ENCODE measurements at places on chromosomes 7 and 10.

DNA sequence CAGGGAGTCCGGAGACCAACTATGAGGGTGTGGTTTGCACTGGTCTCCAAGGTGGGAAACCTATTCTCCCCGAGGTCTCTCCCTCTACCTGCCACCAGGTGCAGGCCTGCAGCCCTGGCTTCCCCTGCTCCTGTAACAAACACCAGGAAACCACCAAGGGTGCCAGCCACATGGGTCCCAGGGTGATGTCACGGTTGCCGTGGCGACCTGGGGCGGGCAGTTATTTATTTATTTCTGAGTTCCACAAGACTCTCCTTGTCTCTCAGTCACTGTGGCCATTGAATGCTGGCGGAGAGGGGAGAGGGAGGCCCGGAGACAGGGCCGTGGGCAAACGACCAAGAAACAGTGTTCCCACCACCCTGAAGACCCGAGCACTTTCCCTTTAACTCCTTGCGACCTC lies 27.0 kb downstream of the MMD2 start:
- no peak for DNase-seq

GRCh38 chr10:120586471-120586872 lies 129.4 kb downstream of the PLPP4 start:
- DNase-seq, result no peak

DNA sequence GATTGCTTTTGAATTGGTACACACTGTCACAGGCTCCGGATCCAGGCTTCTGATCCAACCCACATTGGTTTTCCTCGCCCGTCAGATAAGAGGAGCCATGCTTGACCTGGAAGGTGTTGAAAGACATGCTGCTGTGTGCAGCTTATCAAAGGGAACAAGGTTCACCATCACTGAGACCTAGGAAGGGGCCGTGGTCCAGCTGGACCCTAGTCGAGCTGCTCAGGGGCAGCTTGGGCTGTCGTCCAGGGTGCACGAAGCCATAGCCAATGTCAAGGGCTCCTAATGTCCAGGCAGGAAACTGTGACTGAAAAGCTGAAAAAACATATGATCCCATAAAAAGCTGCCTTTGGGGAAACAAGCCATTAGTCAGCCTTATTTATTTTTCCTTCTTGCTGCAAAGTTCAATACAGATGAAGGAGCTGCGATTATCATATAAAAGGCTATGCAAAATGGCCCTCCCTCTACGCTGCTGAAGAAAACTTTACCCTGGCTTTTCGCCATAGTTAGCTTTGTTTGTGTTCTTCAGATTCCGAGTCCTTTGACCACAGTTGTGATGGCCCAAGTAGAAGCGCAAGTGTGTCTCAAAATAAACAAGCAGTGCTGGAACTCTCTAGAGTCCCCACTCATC lies 118.0 kb downstream of the CREB5 start:
- DNase-seq, result no peak

DNA sequence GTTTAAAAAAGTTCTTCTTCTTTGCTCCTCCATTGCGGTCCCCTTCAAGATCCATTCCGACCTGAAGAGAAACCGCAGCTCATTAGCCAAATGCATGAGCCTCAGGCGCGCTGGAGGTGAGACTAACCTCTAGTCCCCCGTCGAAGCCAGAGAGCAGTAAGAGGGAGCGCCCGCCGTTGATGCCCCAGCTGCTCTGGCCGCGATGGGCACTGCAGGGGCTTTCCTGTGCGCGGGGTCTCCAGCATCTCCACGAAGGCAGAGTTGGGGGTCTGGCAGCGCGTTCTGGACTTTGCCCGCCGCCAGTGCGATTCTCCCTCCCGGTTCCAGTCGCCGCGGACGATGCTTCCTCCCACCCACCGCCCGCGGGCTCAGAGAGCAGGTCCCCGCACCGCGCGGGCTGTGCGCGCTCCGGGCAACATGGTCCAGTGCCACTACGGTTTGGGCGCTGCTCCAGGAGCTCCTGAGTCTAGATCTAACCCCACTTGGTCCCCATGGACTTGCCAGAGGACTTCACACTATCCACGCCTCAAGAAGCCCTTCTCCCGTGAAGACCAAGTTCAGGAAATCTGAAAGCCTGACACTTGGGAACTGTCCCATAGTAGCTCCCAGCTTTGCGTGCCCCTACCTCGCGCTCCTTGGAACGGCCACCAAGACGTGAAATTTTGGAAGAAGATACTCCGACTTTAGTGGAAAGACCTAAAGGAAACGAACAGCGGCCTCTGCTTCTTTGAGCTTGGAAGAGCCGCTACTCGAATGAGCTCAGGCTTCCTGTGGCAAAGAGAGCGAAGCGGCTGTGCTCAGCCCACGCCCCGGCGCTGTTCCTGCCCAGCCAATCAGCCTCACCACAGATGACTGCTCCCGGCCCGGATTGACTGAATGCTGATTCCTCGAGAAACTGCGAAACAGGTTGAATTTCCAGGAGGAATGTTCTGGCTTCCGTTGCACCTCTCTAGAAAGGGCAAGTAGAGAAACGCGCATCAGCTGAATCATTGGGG lies at the start of gene ABCB1:
Gene ABCB1, minus strand, starts transcription at position 755 of the 995 bp plus-strand sequence. Its CDS starts 700 bp downstream, at position 55.
- peak; percentile 66 for DNase-seq

DNA sequence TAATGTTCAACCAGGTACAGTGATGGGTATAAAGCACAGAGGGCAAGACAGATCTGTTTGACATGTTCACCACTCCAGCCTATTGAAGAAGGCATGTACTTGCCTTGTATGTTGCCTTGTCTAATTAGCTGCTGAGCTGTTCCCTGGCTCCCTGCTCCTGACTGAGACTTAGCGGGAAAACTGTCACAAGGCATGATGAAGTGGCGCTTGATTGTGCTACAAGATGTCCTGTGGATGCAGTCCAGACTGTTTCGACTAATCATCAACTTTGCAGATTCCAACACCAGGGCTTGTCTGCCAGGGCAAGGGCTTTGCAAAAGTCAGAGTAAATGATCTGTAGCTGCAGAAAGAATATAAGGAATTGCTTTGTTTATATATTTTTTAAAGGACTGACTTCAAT lies 136.2 kb upstream of the NRBF2 start:
- no peak for DNase-seq

DNA sequence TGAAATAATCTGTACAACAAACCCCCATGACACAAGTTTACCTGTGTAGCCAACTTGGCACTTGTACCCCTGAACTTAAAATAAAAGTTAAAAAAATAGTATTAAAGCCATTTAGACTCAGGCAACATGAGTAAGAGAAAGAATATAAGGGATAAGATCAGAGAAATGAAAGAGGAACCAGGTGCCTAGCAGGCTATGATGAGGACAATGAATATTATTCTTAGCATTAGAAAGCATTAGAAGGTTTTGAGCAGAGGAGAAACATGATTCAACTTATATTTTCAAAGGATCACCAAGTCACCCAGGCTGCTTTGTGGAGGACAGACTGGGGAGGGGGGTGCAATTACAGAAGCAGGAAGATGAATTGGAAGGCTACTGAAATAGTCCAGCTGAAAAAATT lies 48.1 kb upstream of the TES start:
- no peak for DNase-seq

DNA sequence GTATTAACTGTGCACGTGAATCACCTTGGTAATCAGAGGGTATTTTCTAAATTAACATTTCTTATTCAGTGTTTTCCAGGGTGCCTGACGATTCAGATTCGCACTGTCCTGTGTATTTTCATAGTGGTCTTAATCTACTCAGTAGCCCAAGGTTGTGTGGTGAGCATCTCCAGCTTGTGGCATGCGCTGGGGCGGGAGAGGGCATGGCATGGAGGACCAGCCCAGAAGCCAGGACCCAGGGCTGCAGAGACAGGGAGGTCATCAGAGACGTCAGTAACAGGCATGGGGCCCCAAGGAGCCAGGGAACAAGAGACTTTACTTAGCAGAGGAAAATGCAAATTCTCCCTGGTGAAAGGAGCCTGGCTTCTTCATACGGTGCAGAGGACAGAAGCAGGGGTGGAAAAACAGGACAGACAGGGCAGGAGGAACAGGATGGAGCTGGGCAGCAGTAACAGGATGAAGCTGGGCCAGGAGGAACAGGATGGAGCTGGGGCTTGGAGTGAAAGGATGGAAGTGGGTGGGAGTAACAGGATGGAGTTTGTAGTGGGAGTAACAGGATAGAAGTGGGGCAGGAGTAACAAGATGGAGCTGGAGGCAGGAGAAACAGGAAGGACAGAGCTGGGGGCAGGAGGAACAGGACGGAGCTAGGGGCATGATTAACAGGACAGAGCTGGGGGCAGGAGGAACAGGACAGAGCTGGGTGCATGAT lies 110.9 kb downstream of the ADCY1 start:
- no peak for DNase-seq

DNA sequence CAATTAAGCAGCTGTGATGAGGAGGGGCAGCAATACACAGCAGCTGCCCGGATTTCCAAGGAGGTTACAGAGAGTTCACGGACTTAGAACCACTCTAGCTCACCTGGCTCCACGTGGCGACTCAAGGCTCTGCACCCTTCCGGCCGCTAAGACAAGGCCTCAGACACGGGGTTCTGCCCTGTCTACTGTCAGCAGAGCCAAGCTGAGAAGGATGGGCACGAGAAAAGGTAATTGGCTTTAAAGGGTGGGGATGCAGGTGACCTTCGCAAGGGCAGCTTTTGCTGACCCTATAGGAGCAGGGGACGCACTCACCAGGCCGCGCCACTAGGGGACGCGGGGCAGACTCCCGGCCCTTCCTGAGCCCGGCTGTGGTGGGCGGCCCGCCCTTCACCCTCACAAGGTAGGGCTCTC lies 152.4 kb downstream of the KIF20B start:
- DNase-seq, result no peak

DNA sequence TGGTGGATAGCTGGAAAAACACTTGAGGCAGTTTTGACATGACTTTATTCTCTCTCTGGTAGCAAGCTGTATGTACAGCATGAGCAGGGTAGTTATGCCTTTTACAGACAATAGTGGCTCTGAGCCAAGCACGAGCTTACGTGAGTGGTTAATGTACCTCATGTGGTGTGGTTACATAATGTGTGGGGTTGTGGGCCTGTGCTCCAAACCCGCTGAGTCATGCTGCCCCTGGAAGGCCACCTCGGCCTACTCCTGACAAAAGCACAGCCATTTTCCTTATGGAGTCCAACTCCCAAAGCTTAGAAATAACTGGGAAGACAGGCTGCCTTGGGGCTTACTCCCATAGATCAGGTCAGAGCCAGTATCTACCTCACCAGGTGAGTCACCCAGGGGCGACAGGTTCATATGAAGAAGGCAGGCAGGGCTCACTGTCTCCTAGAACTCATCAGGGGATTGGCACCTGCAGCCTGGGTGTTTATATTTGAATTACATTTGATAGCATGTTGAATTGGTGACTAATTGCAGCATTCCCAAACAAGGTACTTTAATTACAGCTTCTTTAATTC lies 404.5 kb downstream of the ADRA2A start:
- DNase-seq, result no peak

GRCh38 chr10:72123616-72124015 lies 35.3 kb upstream of the SPOCK2 start:
- DNase-seq, result no peak

GRCh38 chr10:119777686-119778085 lies 51.8 kb downstream of the INPP5F start:
- DNase-seq, result no peak

DNA sequence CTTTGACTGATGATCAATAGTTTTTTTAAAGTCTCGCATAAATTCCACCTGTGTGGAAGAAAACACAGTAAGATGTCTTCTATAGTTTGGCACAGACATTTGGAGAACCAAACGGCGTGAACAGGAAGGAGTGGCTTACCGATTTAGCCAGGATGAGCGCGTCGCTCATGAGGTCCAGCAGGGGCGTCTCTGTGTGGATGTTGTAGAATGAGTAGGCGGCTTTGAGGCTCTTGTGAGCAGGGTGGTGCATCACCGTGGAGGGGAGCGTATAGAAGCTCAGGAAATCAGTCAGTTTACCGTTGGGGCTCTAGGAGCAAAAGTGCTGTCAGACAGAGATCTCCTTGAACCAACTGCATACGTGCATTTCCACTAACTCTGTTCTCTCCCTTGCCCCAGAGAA lies 15.5 kb downstream of the RPP38 start:
- DNase-seq, result peak; percentile 26

GRCh38 chr10:15300697-15301096 lies 70.4 kb downstream of the FAM171A1 start:
- no peak for DNase-seq

GRCh38 chr7:36430881-36431280 lies 41.2 kb downstream of the ANLN start:
- no peak for DNase-seq

GRCh38 chr7:127550247-127550646 lies 35.1 kb downstream of the GCC1 start:
- DNase-seq, result no peak

- DNase-seq, result no peak
Observed at GRCh38 chr7:43111630-43112458, 603 bp upstream of the HECW1 start.

DNA sequence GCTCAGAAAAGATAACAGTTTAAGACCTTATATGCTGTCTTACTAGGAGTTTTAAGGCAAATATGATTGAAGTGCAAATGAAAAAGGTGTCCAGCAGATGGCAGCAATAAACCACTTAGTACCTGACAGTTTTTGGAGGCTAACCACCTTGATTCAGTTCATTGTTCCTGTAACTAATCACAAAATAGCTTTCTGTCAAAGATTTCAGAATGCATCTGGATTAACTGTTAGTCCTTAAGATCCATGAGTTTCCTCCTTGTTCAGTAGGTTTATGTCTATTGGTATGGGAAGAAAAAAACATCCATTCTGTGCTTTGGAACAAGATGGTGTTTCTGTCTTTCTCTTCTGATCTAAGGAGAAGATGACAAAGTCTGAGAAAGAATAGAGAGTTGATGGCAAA lies 46.6 kb downstream of the CCSER2 start:
- DNase-seq, result peak; percentile 66

DNA sequence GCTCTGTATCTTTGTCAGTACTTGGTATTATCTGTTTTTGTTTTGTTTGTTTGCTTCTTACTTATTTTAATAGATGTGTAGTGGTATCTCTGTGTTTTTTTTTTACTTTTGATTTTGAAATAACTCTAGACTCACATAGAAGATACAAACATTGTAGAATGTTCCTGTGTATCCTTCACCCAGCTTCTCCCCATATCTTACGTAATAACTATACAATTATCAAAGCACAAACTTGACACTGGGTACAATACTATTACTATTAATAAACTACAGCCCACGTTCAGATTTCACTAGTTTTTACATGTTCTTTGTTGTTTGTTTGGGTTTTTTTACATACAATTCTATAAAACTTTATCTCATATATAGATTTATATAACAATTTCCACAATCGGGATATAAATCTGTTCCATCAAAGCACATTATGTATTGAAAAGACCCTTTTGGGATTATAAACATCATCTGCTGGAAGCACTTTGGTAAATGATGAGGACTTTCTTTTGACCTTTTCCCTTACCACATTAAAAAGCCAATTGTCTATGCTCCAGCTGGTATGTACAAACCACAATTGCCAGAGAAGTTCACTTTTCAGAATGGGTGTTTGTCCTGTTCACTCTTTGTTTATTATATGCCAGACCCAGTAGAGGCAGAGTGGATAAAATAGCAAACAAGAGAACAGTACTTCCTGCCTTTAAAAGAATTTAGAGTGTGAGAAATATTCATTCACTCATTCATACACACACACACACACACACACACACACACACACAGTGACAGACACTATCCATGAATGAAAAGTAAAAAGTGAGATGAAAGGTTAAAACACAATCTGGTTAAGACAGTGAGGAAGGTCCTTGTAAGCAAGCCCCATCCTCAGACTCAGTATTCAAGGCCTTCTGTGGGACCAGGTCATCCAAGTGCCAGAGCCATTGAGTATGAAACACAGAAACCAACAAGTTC lies 113.0 kb downstream of the SGMS1 start:
- peak; percentile 16 for DNase-seq

- no peak for DNase-seq
Observed at GRCh38 chr10:87657371-87657770, 2.3 kb upstream of the PAPSS2 start.

GRCh38 chr7:78777829-78778228 lies 675.6 kb downstream of the MAGI2 start:
- DNase-seq, result no peak

GRCh38 chr7:7812112-7812511 lies 93.7 kb upstream of the RPA3 start:
- no peak for DNase-seq

Data from activated CD4-positive, alpha-beta T cell treated with anti-CD3 and anti-CD28 coated beads, Interleukin-10, Interleukin-2, amounts not matched to agents 100 ng/mL and 50 ng/mL, durations not matched to agents 16 hours and 8 hours (primary cell).